ENCODE measurements at places on chromosomes 1 and 21.

DNA sequence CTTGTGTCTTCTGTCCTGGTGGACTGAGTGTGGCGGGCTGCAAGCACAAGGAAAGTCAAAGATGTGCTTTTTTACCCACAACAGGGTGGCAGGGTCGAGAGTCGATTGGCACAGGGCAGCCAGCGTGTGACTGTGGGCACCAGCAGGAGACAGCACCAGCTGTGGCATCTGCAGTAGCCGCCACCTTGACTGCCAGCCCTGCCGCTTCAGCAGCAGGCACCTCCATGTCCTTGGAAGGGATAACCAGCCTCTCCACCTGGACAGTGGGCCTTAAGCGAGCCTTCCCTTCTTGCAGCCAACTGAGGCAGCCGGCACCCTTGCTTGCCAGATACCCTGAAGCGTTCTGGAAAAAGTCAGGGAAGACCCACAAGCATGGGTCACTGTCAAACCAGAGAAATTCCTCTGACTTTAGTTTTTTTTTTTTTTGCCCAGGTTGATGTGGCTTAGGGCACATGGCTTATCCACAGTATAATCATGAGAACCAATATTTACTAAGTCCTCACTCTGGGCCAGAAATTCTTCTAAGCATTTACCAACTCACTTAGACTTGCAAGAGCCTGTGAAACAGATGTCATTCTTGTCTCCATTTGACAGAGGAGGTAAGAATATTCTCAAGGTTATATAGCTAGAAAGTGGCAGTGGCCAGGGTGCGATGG lies 30.1 kb upstream of the PTGFRN start:
- DNase-seq: no peak

- no peak for DNase-seq
Measured at GRCh38 chr1:227556288-227556687, 7.1 kb upstream of the ZNF678 start.

- DNase-seq: no peak
Measured at GRCh38 chr21:43021756-43022600, 47.6 kb downstream of the PKNOX1 start.

DNA sequence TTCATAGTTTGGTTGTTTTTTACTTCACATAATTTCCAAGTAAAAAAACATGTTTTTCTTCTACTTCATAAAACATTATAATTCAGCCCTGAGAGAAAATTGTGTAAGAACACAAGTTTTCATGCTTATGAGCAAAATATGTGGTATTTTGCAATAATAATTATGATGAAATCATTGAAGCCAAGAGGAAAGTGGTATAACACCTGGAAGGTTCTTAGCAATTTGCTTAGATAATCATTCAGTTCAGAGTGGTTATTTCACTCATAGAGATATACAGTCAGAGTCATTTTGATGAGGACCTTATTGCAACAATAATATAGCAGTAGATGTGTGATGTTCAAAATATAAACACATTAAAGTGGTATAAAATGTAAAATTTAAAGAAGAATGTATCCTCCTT lies 94.5 kb downstream of the PLPPR4 start:
- no peak for DNase-seq

DNA sequence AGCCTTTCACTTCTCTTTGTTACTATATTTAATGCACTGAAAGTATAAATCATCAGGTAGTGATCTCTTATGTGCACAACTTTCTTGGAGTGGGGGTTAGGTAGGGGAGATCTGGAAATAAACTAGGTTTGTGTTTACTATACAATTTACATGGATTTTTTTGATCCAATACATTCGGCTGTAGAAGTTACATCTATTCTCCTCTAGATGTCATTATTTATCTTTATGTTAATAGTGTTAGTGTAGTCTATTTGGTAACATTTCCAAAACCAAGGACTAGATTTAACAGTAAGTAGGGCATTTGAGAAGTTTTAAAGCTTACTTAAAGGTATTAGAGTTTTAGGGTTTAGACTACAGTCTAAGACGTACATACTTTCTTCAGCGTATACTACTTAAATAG lies 5.4 kb downstream of the VPS45 start:
- DNase-seq: peak; percentile 40

DNA sequence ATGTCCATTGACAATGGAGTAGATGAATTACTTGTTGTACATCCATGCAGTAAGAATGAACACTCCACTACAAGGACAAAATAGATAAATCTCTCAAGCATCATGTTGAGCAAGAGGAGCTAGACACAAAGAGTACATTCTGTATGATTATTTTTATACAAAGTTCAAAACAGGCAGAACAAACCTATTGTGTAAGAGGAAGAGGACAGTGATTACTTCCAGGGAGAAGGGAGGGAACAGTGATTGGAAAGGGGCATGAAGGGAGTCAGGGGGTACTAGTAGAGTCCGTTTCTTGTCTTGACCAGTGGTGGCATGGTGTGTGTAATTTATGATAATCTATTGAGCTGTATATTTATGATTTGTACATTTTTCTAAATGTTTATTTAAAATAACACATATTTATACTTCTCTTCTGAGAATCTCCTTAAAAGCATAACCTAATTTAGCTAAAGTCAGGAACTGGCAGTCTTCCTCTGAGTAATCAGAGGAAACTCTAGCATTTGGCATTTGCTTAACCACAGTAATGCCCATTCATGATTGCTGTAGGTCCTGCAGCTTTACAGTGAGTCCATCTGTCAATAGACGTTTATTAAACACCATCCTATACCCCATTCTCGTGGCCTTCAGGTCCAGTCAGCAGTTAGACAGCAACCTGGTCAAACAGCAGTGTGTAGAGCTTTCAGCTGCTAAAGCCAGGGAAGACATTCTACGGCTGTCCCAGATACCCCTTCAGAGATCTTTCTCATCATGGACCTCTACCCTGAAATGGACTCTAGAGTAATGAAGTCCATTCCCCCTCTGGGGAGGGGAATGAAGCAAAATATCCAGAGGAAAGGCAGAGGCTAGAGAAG lies 114.1 kb upstream of the GALNT2 start:
- no peak for DNase-seq

DNA sequence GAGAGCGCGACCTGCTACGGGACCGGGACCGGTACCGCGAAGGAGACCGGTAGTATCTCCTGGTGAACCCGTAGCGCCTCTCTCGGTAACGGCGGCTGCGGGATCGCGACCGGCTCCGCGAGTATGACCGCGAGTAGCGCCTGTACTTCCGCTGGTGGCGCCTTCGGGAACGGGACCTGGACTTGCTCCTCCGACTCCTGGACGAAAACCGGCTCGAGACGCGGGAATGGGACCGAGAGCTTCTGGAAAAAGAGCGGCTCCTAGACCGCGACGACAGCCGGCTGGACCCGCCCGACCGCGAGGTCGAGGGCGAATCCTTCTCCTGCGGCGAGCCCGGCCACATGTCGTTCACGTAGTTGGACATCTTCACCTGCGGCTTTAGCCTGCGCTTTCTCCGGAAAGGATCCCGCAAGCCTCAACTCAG lies 642 bp downstream of the RSRP1 start:
- peak; percentile 28 for DNase-seq

- DNase-seq: no peak
Measured at GRCh38 chr1:245926888-245927287, 580.2 kb downstream of the SMYD3 start.

DNA sequence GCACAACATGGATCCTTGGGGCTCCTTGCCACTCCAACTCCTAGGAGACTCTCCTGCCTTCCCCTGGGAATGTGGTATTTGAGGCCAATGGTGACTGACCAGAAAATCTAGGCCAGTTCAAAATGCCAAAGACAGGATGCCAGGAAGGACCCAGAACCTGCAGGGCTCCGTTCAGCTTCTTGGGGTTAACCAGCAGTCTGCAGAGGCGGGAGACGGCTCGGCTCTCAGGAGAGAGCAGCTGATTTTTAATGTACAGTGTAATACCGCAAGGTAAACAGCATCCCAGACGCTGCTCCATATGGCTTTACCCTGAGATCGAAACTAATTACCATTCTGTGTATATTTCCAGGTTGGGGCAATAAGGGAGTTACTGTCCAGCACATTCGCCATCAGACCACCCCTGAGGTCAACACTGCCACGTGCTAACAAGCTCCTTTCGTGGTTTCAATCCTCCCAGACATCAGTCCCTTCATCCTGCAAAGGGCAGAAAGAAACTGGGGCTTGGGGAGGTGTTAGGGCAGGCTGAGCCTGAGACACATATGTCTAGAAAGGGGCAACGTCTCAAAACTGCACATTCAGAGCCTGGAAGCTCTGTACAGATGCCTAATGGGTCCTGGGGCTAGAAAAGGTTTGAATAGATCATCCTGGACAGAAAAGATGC lies 16.7 kb downstream of the ITPKB start:
- no peak for DNase-seq

DNA sequence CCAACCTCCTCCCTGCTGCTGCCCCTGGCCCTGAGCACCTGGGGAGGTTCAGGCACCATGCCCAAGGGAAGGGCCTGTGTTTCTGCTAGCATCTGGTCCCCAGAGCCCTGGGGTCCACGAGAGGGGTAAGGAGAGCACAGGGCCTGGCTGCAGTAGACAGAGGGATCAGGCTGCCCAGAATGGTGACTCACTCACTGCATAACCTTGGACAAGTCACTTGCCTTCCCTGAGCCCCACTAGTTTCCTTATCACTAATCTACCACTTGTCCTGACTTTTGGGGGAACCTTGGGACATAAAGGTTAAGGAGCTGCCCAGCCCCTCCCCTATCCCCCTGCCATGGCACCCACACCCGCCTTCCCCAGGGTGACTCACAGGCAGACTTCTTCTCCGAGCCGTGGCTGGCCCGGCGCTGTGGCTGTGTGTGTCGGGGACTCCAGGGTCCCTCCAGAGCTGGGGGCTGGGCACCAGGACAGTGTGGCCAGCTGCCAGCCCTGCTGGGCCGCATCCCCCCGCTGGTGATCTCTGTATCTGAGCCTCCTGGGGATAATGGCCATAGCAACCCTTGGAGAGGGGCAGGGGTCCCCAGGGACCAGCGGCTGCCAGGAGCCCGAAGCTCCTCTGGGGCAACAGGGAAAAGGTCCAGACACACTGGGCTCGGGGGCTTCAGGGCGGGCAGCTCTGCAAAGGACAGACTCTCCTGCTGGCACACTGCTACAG lies 4.0 kb downstream of the ARHGEF19 start:
- DNase-seq: peak; percentile 24

DNA sequence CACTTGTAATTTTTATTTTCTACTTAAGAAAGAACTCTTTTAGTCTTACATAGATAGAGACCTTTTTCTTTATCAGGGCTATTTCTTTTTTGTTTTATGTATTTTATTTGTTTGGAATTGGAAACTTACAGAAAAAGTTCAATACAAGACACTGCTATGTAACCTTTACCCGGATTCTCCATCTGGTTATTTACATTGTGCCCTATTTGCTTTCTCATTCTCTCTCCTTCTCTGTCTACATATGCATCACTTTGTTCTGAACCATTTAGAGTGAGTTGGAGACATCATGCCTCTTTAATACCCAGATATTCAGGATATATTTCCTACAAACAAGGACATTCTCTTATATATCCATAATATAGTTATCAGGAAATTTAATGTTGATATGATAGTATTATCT lies 18.3 kb downstream of the AXDND1 start:
- no peak for DNase-seq

Measured in lung microvascular endothelial cell (primary cell).